ENCODE measurements at places on chromosomes 7 and 10.

- peak; percentile 4 for DNase-seq
Measured at GRCh38 chr10:209357-209756, 74.1 kb downstream of the ZMYND11 start.

DNA sequence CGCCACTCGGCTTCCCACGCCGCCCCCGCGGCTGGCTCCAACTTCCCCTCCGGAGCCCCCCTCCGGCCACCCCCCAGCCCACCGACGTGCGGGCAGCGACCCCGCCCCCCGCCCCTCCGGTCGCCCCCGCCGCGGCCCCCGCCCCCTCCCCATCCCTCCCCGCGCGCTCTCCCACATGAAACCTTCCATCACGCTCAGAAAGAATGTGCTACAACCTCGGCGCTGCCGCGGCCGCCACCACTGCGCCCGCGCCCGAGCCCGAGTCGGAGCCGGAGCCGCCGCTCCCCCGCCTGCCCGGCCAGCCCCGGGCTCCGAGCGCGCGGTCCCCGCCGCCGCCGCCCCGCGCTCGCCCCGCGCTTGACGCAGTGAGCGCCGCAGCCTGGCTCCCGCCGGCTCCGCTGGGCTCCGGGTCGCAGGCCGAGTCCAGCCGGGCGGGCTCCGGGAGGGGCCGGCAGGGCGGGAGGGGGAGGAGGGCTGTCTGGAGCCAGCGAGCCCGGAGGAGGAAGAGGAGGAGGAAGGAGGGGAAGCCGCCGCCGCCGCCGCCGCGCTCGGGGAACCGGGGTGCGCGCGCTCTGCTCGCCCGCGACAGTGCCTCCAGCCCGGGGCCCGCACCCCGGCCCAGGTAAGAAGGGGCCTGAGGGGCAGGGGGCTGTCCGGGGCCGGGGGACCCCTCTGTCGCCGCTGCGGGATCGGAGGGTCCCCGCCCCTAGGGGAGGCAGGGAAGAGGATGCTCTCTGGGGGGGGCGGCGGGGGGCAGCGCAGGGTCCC is 4.3 kb upstream of the ELFN1 start:
- no peak for DNase-seq

GRCh38 chr10:36469585-36469984 is 655.8 kb upstream of the ANKRD30A start:
- DNase-seq: peak; percentile 87

GRCh38 chr7:20026762-20027161 is 190.4 kb downstream of the MACC1 start:
- no peak for DNase-seq

GRCh38 chr10:6074489-6075301 is 12.5 kb upstream of the IL2RA start:
- DNase-seq: peak; percentile 7

GRCh38 chr10:99975942-99976809 is 33.6 kb downstream of the DNMBP start:
- peak; percentile 38 for DNase-seq

DNA sequence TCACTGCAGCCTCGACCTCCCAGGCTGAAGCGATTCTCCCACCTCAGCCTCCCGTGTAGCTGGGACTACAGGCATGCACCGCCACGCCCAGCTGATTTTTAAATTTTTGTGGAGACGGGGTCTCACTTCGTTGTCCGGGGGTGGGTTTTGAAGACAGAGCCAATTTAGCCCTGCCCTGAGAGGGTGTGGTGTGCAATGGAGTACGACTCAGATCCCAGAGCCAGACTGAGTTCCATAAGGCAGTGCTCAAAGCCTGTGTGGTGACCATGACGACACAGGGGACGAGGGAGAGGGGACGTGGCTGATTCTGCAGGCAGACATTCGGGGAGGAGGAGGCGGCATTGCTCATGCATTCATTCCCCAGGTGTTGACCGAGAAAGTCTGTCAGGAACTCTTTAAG is 72.1 kb downstream of the ZMIZ1 start:
- DNase-seq: no peak

DNA sequence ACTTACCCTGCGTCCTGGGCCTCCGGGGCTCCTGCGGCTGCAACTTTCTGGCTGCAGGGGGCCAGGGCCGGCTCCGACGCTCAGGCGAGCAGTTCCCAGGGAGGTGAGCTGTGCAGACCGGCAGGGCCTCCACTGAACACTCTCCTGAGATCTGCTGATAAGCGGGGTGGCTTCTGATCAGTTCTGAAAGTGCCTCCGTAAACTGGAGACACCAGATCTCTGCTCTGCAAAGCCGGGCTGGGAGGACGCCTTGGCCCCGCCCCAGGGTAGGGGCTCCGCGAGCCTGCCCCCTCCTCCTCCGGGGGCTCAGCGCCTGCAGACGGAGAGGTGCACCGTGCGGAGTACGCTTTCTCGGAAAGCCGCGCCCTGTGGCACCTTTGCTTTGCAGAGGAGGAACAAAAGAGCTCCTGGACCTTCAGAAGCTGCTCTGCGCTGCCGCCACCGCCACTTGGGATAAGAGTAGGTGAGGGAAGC is 141.3 kb upstream of the VKORC1L1 start:
- no peak for DNase-seq

DNA sequence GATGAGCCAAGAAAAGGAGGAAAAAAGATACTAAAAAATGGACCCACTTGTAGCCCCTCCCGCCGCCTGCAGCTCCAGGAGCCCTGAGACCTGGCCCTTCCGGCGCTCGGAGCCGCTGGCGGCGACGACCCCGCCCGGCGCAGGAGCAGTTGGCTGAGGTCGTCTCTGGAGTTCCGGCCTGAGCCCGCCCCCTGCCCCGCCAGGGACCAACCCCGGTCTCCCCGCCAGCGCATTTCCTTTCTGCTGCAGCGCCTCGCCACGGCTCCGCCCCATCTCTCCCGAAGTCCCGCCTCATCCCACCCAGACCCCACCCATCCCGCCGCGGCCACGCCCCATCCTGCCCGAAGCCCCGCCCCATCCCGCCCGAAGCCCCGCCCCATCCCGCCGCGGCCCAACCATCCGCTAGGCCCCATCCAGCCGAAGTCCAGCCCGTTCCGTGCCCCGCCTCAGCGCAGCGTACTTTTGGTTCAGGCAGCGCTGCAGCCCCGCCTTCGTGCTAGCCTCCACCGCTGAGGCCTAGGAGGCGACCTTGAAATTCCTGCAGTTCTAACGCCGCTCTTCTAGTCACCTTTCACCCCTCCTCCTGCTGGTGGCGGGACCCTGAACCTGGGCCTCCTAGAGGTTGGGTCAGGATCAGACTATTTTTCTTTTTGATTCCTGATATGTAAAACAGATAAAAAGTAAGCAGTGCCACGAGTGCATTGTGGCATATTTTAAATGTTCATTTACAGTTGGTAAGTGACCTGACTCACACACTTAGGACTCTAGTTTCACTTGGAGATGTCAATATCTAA is at the start of gene STN1:
Gene STN1 (minus strand): TSS at position 132 of the 794 bp plus-strand sequence. CDS start 590 bp downstream, outside the sequence.
- DNase-seq: peak; percentile 93

DNA sequence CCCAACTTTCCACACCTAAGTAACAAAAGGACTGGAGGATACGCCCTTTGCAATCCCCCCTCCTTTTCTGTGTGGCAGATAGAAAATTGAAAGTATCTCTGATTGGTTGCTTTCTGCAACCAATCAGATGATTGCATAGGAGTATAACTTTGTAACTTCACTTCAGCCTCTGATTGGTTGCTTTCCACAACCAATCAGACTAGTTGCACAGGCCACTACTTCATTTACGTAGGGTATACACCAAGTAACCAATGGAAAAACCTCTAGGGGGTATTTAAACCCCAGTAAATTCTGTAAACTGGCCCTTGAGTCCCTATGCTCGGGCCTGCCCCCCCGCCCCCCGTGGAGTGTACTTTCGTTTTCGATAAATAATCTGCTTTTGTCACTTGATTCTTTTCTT is 1080.4 kb downstream of the CNTNAP2 start:
- peak; percentile 17 for DNase-seq

DNA sequence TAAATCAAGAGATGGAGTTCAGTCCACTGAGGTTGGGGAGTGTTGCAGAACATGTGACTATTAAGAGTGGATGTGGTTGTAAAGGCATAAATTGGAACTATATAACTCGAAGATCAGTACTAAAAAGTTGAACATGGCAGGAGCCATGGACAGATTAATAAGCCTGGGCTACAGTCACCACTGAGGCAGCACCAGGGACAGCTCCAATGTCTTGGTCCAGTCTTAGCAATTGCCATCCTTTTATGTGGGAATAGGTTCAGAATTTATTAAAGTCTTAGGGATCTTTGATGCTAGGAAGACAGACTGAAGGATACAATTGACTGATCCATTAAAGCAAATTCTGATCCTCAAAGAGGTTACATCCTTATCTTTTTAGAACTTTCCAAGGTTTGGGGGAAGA is 156.6 kb downstream of the ADRA2A start:
- DNase-seq: no peak

DNA sequence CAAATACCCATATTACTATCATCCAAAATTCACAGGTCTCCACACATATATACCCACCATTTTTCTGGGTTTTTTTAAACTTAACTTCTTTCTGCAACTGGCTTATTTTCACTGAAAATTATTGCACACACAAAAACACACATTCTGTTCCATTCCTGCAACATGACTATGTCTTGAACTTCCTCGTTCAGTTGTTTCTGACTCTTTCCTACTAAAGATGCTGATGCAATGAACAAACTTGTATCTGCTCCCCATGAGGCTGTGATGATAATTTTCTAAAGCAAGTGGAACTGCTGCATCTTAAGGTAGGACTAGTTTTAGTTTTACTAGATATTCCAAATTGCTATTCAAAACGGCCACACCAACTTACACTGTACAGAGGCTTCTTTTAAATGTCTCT is 77.7 kb downstream of the OSBPL3 start:
- no peak for DNase-seq

GRCh38 chr10:83427101-83427500 is 712.2 kb upstream of the GHITM start:
- DNase-seq: no peak

DNA sequence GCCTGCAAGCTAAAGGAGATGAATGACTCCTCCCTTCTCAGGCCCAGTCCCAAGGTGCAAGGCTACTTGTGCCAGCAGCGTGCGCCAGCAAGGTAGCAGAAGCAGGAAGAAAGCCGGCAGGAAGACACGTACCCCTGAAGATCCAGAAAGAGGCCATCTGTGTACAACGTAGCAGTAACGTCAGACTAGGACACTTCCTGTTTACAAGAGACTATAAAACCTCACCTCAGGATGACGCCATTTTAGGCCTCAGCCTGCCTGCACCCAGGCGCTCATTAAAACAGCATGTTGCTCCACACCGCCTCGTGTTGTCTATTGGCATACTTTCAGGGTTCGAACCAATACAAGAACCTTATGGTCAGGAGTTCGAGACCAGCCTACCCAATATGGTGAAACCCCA is 41.4 kb upstream of the SNX10 start:
- no peak for DNase-seq

- no peak for DNase-seq
Measured at GRCh38 chr7:141788296-141788695, 1.7 kb upstream of the TAS2R5 start.

- no peak for DNase-seq
Measured at GRCh38 chr10:47452495-47453140, 31.3 kb downstream of the ANXA8 start.

DNA sequence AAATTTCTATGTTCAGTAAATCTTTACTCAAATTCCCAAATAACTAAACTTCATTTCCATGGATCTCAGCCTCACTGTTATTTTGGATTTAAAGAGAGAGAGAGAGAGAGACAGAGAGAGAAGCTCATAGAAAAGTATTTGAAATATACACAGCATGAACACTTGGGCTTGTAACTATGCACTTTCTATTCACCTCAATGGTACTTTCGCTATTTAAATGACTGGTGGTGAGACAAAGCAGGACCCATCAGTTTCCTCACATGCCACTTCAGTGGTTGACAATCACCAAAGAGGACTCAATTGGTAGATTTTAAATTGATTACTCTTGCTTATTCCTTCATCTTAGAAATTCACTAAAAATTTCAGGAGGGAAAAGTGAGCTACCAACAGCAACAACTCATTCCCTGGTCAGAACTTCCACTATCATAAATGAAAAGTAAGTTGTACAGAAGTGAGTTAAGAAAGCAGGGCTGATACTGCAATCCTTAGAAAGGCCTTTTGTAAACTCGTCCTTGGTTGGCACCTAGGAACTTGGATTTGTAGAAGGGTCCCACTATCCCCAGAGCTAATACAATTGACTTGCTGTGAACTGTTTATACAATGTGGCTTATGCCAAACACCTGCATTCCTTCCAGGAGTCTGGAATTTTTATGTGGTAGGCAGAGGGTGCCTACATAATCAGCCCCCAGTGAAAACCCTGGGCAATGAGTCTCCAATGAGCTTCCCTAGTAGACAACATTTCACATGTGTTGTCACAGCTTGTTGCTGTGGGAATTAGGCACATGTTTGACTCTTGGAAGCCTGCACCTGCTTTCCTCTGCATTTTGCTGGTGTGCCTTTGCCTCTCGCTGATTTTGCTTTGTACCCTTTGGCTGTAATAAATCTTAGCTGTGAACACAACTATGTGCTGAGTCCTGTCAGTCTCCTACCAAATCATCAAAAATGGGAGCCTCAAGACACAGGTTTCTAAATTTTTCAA is 10.8 kb downstream of the ERLIN1 start:
- DNase-seq: no peak

DNA sequence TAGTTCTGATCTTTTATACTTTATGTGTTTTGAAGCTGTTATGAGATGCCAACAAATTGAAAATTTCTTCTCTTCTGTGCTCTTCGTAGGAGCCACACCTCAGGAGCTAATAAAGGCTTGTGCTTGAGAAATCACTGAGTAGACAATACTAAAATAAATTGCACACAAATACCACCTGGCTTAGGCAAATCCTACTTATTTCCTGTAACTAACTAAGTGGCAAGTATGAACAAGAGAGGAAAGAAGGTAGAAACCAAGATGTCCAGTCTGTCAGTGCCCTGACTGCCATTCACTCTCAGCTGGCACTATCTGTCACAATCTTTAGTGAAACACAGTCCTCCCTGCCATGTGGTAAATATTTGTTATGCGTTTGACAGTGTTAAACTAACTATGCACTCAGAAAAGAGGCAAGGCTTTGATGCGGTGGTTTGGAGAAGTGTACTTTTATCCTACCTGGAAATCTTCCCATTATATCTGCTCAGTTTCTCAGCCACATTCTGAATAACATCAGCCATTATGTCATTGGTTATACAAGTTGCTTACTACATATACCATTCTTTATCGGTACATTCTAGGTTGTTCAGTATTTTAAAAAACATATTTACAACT is 293.4 kb upstream of the VWC2 start:
- DNase-seq: no peak

DNA sequence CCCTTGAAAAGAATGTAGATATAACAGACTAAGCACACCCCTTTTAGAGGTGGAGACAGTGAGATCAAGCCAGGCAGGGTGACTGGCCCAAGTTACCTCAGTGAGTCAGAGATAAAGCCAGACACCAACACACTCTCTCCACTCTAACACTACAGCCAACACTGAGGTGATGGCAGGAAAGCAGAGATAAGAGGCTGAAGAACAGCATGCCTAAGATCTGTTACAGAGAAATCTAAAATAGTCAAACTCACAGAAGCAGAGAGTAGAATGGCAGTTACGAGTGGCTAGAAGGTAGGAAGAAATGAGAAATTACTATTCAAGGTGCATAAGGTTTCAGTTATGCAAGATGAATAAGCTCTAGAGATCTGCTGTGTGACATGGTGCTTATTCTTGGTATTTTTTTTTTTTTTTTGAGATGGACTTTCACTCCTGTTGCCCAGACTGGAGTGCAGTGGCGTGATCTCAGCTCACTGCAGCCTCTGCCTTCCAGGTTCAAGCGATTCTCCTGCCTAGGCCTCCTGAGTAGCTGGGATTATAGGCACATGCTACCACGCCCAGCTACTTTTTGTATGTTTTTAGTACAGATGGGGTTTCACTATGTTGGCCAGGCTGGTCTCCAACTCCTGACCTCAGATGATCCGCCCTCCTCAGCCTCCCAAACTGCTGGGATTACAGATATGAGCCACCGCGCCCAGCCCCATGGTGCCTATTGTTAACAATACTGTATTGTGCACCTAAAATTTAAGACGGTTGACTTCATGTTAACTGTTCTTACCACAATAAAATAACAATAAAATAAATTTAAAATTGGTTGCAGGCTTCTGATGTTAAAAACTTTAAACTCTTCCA is 28.7 kb downstream of the ICA1 start:
- DNase-seq: peak; percentile 11

All from M059J (cell line).